ENCODE measurements at places on chromosomes 2 and 18.

DNA sequence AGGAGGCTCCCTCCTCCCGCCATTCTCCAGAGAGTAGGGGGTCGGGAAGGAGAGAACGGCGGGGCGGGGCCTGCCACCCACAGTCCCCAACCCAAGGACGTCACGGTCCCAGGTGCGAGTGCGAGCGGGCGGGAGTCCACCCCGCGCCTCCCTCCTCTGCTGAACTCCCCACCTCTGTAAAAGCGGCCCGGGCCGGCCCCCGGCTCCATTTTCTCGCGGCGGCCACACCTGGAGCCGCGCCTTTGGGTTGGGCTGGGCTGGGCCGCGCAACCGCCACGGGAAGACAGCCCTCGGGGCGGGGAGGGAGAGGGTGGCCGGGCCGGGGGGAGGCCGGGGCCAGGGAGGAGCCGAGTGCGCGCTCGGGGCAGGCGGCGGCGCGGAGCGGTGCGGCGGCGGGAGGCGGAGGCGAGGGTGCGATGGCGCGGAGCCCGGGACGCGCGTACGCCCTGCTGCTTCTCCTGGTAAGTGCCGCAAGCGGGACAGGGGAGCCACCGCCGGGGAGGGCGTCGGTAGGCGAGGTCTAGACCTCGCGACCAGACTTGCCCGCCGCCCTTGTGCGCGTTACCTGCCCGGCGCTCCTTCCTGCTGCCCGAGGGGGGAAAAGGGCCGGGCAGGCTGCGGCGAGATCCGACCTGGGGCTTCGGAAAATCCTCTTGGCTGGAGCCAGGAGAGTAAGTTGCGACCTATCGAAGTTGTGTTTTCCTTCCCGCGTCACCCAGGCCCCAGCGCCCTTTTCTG lies at the start of gene DSG2:
Gene DSG2, plus strand, starts transcription at position 342 of the 738 bp plus-strand sequence. Its CDS starts 75 bp downstream, at position 417.
- DNase-seq = peak; percentile 29

DNA sequence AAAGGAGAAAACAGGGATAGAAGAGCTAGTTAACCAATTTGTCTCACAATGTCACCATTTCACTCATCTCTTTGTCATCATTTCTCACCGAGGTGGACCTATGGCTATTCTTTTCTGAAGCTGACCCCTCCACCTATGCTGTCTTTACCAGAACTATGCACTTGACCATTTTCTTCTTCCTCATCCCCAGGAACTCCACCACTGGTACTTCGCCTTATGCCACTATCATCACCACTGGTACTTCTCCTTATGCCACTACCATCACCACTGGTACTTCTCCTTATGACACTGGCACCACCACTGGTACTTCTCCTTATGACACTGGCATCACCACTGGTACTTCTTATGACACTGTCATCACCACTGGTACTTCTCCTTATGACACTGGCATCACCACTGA lies 745.8 kb upstream of the CHAC2 start:
- no peak for DNase-seq

GRCh38 chr2:98556344-98557033 lies 51.8 kb downstream of the COA5 start:
- DNase-seq = no peak

- no peak for DNase-seq
Measured at GRCh38 chr18:56433919-56434318, 204.5 kb downstream of the TXNL1 start.

DNA sequence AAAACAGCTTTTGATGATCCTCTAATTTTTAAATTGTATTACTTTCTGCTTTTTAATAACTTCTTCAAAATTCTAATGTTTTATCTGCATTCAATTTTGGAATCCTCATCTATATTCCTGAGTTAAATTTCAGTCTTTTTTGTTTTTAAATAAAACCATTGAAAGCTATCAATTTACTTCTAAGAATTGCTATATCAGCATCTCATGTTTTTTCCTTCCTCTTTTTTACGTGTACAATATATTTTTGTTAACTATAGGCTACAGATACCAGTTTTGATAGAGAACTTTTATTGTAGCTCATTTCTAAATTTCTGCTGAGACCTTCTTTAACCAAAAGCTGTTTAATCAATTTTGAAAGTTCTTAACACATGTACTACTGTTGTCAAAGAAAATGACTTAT lies 84.5 kb downstream of the SS18 start:
- no peak for DNase-seq

- peak; percentile 61 for DNase-seq
Measured at GRCh38 chr2:183248866-183249567, 124.8 kb downstream of the NUP35 start.

DNA sequence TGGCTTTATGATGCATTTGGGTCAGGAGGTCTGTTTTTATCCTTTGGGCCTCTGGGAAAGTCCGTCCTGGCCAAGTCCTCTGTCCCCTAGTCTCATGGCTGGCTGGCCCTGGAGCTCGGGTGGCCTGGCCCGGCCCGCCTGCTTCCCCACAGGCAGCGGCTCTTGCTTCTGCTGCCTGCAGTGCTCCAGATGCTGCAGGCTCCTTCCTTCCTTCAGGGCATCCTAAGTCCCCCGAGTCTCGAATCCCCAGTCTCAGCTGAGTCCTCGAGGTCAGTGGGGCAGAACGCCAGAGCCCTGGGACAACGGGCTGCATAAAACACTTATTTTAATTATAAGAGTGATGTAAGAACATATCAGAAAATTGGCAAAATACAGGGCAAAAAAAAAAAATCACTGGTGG lies 71.2 kb downstream of the HPCAL1 start:
- no peak for DNase-seq

DNA sequence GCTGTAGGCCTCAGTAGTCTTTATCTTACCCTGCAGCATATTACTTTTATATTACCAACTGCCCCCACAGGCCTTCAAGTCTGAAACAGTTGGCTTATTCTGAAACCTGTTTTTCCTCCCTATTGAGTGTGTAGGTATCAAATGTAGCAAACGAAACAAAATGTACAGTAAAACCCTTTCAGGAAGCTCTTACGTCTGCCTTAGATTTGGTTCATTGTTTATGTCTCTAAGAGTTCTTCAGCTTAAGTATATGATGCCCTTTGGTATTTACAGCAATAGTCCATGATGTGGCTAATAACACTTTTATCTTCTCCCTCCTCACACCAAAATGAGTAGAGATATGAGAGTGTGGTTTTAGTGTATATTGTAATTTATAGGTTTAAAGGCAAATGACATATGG lies 108.8 kb downstream of the DOCK10 start:
- DNase-seq = no peak

DNA sequence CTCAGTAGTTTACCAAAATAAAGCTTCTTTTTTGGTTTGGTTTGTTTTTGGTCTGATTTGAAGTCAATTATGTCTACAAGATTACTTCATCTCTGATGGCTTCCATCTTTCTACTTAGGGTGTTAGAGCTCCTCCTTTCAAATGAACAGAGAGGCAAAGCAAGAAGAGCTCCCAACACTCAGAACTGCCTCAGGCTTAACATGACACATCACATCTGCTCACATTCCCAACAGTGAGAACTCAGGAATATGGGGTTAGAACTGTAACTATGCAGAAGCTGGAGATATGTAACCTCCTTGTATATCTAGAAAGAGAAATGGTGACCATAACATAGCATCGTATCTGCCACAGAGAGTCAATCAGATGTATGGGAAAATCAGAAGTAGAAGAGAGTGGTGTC lies 11.4 kb upstream of the LRATD1 start:
- no peak for DNase-seq

DNA sequence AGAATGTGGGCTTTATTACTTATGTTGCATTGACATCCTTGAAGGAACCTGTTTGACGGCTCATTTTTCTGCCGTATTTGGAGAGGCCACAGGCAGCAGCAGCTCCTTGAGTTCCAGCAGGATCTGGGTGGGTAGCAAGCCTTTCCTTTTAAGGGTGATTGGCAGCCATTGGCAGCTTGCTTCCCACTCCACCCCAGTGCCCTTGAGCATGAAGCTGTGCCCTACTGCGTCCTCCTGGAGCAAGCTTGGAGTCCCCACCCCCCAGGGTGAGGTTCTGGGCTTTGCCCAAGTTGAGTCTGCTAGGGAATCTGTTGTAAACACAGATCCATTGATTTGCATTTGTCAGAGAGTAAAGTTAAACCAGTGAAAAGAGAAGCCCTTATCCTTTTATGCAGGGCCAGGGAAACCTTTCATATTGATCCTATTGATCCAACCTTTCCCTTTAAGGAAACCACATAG lies 9.2 kb downstream of the ONECUT2 start:
- no peak for DNase-seq

- DNase-seq = no peak
Measured at GRCh38 chr2:98763209-98763951, 32.4 kb upstream of the MGAT4A start.

- DNase-seq = no peak
Measured at GRCh38 chr18:61823595-61823994, 69.2 kb downstream of the RNF152 start.

DNA sequence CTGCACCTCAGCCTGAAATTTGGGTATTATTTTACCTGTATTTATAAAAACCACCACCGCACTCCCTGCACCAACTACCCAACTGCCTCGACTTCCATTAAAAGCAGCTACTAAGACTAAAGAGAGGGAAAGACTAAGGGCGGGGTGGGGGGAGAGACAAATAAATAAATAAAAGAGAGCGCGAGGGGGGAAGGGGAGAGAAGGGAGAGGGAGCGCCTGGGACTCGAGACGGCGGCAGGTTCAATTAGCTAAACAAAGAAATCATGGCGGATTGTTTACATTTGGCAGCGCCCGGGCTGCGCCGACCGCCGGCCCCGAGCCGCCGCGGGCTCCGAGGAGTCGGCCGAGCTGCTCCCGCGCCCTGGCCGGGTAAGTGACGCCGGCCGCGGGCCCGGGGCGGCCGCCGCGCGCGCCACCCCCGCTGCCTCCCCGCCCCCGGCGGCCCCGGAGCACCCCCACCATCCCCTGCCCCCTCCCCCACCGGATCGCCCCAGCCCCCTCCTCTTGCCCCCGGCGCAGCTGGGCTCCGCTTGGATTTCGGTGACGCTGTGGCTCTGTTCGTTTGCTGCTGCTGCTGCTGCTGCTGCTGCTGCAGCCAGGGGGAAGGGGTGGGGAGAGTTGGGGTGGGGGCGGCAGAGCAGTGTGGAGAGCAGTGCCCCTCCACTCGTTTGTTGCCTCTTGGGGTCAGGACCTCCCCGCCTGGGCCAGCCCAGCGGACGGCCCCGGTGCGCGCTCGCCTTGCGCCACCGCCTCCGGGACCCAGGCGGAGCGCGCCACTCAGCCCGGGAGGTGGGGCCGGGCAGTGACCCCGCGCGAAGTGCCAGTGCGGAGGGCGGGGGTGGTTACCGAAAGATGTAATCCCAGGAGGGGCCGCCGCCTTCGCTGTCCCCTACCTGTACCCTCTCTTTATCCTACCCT lies 187.2 kb upstream of the FANCL start:
- DNase-seq = peak; percentile 8

DNA sequence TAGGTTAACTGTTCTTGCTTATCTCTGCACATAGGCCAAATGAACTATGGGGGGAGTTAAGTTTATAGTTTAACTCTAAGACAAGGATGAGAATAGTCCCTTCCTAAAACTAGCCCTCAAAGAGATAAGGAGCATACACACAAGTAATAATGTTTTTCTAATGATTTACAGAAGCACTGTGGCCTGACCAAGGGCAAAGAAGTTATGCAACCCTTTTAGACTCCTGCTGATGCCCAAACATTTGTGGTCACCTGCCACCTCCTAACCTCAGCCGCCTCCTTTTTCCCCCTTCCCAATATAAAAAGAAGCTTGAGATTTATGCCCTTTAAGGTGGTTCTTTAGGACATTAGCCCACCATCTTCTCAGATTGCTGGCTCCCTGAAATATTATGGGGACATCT lies 357.7 kb downstream of the ALK start:
- no peak for DNase-seq

DNA sequence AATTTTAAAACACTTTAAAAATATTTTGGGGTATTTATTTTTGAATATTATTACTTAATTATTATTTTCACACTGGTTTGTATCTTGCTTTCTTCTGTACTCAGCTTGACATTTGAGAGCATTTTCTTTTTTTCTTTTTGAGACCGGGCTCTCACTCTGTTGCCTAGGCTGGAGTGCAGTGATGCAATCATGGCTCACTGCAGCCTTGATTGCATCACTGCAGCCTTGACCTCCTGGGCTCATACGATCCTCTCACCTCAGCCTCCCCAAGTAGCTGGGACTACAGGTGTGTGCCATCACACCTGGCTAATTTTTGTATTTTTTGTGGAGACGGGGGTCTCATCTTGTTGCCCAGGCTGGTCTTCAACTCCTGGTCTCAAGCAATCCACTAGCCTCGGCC lies 79.9 kb upstream of the DLX2 start:
- no peak for DNase-seq

DNA sequence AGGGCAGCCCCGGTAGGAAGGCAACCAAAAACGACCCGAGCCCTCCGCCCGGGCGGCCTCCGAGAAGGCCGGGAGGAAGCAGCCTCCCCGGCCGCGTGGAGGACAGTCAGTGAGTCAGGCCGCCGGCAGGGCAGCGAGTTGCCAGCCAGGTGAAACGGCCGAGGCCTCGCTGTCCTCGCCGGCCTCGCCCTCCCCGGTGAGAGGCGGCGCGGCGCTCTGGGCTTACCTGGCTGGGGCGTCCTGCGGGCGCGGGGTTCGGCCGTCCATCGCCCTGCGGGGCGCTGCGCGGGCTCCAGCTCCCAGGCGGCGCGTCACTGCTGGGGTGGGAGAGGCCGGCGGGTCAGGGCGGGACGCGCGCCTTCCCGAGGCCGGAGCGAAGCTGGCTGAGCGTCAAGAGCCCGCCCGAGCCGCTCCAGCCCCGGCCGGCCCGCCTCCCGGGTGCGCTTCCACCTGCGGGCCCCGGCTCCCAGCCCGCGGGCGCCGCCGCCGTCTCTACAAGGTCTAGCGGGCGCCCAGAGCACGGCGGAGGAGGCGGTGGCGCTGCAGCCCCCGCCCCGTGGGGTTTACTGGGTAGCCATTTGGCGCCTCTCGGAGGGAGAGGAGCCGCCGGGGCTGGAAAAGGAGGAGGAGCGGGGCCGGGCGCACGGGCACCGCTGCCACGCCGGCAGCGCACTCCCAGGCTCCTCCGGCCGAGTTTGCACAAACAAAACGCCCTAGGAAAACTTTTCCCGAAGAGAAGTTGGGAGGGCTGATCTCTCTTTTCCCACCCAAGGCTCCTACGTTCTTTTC lies 499 bp downstream of the COBLL1 start:
- DNase-seq = peak; percentile 78

DNA sequence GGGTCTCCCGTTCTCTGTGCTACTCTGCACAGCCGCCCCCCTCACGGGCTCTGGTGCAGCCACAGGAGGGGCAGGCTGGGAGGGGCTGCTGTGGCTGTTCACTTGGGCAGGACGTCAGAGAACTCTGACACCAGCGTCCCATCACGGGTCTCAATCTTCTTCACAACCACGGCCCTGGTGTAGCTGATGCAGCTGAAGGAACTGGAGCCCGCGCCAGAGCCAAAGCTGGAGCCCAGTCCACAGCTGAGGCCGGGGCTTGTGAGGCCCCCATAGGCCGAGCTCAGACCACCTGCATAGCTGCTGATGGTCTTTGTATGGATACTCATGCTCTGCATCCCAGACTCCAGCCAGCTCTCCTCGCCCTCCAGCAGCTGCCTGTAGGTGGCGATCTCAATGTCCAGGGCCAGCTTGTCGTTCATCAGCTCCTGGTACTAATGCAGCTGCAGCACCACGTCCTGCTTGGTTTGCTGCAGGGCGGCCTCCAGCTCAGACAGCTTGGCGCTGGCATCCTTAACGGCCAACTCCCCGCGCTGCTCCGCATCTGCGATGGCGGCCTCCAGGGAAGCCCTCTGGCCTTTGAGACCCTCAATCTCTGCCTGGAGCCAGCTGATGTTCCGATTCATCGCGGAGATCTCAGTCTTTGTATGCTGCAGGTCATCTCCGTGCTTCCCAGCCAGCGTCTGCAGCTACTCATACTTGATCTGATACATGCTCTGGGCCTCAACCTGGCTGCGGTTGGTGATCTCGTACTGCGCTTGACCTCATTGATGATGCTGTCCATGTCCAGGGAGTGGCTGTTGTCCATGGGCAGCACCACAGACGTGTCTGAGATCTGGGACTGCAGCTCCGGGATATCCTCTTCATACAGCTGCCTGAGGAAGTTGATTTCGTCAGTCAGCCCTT lies 7.4 kb upstream of the DUSP19 start:
- peak; percentile 70 for DNase-seq
